ENCODE measurements at places on chromosomes 16 and 17.

- DNase-seq: no peak
Measured at GRCh38 chr16:16121185-16121727, 102.0 kb downstream of the ABCC6 start.

- no peak for DNase-seq
Measured at GRCh38 chr16:59878479-59878878, 1144.4 kb upstream of the GOT2 start.

GRCh38 chr17:81959362-81960129 is 1.4 kb downstream of the NOTUM start:
- peak; percentile 77 for DNase-seq

- no peak for DNase-seq
Measured at GRCh38 chr17:35069311-35069710, 5.8 kb upstream of the RFFL start.

DNA sequence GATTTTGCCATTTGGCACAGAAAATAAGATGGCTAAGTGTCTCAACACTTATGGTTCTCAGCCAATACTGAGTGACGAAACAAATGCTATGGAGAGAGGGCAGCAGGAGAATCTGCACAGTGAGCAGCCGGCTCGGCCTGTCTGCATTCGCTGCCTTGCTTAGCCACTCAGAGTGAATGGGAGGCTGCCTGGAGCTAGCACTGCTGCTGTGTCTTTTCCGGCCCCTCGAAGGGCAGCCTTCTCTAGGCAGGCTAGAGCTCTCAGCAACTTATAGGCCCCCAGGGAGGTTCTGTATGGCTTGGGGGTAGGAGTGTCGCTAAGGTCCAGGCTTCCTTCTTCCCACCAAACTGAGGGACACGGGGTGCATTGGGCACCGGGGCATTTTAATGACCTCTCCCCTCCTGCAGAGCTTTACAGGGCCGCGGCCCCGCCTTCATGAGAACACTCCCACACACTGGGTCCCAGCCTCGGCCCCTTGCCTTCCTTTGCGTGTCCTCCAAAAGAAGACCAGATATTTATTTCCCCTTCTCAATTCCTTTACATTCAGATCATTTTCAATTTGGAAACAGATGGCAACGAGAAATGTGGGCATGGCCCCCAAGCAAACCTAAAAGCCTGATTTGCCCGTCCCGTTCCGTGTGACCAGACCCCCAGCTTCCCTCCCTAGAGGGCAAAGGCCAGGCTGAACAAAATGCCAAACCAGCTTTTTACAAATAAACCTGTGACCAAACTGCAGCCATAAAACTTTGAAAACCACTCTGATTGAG is 670.9 kb downstream of the TOX3 start:
- no peak for DNase-seq

- DNase-seq: no peak
Measured at GRCh38 chr16:11596572-11597226, 10.0 kb upstream of the LITAF start.

GRCh38 chr16:66717112-66717675 is 20.7 kb upstream of the CMTM4 start:
- no peak for DNase-seq

GRCh38 chr17:44775838-44776621 is 17.2 kb downstream of the ADAM11 start:
- DNase-seq: no peak

DNA sequence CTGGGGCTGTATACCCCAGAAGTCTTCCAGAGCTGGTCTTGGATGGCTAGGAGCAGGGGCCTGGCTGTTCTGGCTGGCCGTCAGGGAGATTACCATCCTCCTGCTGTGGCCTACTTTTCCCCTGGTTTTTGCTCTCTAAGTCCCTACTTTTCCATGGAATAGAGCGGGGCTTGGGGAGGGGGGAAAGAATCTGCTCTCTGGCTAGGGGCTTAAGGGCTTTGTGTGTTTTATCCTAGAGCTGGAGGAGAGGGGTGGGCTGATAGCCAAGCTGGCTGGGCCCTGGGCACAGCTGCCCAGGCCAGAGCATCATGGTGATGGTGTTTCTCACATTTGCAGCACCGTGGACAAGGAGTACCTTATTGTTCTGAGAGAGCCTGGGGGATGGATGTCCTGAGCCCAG is 3.6 kb downstream of the NRN1L start:
- DNase-seq: no peak

- no peak for DNase-seq
Measured at GRCh38 chr17:33889040-33889439, 366.0 kb upstream of the CCL2 start.

- no peak for DNase-seq
Measured at GRCh38 chr17:57785022-57785421, 39.9 kb upstream of the CCDC182 start.

GRCh38 chr16:10688291-10688690 is 6.4 kb downstream of the TEKT5 start:
- DNase-seq: no peak

DNA sequence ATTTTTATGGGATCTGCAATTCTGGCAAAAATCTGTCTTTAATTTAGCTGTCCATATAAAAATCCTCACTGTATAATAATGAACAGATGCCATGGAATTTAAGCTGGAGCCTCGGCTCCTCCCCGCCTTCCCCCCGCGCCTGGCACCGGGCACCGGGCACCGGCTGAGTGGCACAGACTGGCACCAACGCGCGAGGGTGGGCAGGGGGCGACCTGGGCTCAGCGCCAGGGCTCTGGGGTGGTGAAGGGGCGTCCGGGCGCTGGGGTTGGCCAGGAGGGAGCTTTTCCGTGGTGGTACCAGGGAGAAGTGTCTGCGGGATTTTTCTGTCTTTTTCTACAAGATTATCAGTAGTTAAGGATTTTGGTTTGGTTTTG is 9.1 kb downstream of the NEUROD2 start:
- DNase-seq: no peak

- DNase-seq: no peak
Measured at GRCh38 chr17:63419949-63420867, 25.9 kb downstream of the CYB561 start.

- no peak for DNase-seq
Measured at GRCh38 chr17:36599546-36600250, 1.7 kb upstream of the MRM1 start.

GRCh38 chr16:2816751-2817339 is at the start of gene PRSS21:
Gene PRSS21 (plus strand): TSS chr16:2817237. CDS start chr16:2817269, 32 bp downstream.
- no peak for DNase-seq

DNA sequence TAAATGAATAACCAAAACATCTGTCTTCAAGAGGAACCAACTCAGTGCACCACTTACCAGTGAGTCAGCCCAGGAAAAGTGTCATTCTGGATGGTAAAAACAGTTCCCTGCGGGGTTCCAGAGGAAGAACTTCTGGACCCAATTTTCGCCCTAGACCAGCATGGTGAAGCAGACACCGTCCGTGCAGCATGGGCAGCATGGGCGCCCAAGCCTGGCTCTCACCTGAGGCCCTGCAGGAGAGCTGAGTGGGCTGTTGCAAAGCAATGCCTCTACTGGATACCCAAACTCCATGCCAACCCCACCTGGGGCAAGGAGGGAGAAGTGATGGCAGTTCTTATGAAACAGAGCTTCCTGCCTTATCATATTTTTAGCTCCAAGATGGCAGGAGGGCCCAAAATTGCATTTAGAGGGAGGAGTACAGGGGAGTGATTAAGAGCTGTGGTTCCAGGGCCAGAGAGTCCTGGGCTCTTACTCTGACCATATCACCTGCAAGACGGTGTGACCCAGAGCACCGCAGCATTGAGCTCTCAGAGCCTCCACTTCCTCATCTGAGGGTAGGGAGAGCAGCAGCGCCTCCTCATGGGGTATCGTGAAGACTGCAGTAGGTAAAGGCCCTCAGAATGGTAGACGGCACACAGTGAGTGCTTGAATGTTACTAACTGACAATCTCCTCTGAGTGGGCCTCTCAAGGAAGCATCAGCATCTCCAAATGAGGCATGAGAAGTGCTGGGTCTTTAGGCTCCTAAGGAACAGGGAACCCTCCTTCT is 16.6 kb upstream of the INPP5K start:
- no peak for DNase-seq

- DNase-seq: no peak
Measured at GRCh38 chr17:30172560-30172959, 55.9 kb downstream of the NSRP1 start.

DNA sequence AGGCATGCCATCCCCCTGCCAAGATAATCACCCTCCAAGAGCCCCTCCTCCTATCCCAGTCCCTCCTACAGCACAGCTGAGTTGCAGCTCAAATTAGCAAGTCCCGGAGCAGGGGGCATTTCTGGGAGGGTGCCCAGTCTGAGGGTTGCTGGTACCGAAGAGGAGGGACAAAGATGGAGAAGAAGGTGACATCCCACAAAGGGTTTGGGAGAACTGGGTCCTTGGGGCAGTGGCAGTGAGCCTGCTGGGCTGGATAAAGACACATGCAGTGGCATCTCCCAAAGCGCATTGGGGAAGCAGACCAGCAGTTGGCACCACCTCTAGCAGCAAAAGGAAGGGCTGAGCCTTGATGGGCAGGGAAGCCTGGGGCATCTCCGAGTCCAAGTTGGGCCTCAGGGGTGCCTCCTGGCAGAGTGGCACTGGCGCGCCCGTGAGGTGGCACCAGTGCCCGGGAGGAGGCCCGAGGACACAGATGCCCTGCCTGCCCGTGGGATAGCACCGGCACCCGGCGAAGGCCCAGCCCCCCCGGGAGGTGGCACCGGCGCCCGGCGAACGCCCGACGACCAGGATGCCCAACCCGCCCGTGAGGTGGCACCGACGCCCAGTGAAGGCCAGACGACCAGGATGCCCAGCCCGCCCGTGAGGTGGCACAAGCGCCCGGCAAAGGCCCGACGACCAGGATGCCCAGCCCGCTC is 622 bp downstream of the TOM1L2 start:
- peak; percentile 48 for DNase-seq

DNA sequence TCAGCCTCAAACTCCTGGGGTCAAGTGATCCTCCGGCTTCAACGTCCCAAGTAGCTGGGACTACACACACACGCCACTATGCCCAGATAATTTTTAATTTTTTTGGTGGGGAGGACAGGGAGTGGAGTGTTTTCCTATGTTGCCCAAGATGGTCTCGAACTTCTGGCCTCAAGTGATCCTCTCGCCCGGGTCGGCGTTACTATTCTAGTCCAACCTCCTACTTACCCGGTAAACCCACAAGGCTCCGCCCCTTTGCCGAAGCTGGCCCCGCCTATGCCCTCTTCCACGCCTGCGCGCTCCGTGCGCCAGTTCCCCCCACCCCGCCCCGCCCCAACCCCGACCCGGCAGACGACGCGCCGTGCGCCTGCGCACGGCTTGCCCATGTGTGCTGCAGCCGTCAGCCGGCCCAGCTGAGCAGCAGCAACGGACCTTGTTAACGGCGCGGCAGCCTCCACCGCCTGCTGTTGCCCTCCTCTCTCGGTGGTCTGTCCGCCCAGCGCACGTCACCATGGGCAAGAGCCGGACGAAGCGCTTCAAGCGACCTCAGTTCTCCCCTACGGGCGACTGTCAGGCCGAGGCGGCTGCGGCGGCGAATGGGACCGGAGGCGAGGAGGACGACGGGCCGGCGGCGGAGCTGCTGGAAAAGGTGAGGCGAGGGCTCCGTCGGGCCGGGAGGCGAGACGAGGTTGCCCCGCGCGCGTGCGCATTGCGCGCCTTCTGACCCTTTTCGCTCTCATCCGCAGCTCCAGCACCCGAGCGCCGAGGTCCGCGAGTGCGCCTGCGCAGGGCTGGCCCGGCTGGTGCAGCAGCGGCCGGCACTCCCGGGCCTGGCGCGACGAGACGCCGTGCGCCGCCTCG is at the start of gene HEATR3:
Gene HEATR3, plus strand, starts transcription at position 347 of the 858 bp plus-strand sequence. Its CDS starts 162 bp downstream, at position 509.
- DNase-seq: peak; percentile 87
